ENCODE measurements at places on chromosomes 2 and 18. TPM values are rescaled to one million over a fixed set of nuclear protein-coding genes. Genes with fewer than 3 reads are reported as not detected.

DNA sequence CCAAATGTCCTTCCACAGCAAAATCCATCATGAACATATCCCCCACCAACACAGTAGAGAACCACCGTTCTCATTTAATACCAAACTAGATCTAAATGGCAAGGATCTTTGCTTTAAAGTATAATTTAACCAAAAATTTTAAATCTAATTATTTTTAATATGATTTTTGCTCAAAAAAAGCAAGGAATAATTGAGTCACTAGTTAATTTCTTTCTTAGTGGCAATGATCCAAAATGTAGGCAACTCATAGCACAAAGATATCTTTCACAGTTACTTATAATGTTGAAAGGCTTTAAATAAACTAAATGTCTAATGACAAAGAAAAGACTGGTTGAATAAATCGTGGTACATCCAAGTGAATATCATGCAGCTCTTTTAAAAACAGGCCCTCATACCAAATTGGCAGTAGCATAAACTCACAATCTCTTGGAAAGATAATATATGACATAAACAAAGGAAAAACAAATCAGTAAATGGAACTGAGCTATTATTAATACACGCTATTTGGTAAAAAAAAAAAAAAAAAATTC is 20.3 kb downstream of the PTPN2 start:
- no peak for DNase-seq

GRCh38 chr2:144942516-144943256 is 422.8 kb upstream of the ZEB2 start:
- no peak for DNase-seq

Gene ELAC1
- 1.3 TPM for polyA plus RNA-seq

Gene MALL
- polyA plus RNA-seq, result not detected
